Hepatic stellate cell (primary cell): ENCODE measurements at places on chromosomes 12 and 14.

DNA sequence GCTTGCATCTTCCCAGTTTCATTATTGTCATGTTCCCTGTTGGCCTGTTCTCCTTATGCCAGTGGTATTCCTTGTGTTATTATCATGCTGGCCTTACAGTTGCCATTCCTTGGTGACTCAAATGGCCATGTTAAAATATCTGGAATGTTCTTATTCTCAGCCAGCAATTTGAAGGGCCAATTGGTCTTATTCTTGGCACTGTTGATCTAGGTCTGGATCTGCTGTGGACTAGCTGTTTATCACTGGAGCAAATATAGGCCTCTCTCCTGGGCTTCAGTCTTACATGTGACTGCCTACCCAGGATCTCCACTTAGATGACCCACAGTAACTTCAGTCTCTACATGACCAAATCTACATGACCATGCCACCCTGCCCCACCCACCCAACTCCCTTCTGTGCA, 5.4 kb downstream of the CIPC start:
- no peak for DNase-seq

DNA sequence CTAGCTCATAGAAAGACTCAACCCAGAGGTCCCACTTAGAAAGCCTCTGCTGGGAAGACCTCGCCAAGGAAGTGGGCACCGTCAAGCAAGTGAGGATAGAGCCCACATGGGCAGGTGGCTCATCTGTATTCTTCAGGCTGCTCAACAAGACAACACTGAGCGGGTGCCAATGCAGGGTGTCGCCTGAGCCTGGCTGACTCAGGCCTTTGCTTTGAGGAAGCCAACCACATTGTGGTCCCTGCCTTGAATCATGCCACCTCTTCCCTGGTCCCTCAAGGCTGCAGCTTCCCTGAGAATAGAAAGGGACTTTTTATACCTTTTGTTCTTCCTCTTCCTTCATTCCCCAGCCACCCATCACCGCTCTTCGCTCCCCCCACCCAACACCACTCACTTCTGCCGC, 2.1 kb upstream of the RNASE13 start:
- DNase-seq, result no peak

DNA sequence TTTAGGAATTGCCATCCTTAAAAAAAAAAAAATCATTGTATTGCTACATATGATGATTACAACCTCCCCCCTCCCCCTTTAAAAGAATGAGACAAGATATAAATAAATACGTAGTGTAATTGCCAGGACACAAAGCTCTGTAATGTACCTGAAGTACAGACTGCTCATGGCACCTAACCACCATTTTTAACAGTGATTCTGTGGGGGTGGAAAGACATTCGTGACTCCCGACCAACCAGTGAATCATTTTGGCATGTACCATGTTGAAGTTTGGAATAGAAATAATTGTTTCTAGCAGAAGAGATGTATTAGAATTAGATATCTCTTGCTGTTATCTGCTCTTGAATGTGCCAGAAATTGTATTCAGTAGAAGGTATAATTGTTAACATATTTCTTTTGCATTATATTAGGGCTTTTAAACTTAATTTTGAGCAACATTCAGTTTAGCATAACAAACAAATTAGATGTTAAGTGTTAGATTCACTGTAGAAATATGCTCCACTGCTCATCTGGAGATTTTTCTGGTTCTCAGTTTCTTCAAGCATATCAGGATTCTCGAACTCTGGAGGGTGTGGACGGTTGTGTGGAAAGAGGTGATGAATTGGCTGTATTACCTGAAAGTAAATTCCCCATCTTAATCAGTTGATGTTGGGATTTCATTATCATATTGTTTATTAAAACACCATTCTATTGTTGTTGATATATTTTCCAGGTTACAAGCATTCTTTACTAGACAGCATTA, 31.1 kb downstream of the FRS2 start:
- peak; percentile 37 for DNase-seq

DNA sequence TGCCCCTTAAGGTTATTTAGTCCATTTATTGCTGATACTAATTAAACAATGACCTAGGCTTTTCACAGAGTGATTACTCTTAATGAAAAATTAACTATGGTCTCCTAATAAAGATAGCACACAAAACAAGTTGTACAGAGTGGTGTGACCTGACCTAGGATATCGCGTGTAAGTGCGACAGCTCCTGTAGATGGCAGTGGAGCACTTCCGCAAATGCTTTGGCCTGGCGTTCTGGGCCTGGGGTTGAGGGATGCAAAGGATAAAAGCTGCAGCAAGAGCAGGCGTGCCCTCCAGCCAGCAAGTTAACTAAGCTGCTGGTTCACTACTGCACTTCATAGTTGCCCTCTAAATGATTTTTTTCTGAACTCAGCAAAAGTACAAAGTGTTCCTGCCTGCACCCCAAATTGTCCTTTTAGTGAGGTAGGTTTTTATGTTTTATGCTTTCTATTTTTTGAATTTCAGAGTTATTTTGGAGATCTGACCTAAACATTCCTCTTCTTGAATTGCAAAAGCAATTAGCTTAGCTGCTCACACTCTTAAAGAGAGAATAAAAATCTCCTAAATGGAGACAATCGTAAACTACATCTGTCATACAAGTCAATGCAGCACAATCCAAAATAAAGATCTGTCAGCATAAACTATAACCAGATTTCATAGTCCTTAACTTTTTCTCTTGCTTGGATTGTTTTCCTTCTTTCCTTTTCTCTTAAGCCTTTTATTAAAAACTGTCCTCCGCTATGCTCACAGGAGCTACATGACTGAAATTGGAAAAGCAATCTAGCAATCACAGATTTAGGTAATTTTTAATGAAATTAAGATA, 379.6 kb downstream of the LRIG3 start:
- DNase-seq, result peak; percentile 30

- no peak for DNase-seq
These were observed 301.6 kb upstream of the SLC16A7 start for GRCh38 chr12:59294221-59294620.

DNA sequence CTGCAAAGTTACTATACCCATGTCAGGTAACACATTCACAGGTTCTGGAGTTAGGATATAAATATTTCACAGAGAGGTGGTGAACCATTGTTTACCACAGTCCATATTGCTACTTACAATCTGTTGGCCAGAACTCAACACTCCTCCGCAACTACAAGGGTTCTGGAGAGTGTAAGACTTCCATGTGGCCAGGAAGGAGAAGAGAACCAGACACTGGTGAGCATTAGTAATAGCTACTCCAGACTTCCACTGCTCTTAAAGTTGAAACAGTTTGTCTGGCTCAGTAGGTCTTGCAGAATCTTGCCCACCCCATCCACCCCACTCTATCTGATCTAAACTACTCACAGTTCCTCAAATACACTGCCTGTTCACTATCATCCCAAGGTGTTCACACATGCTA, 369.6 kb downstream of the DUSP6 start:
- DNase-seq, result no peak

GRCh38 chr12:38648813-38649212, 256.6 kb downstream of the CPNE8 start:
- DNase-seq, result no peak

- DNase-seq, result no peak
These were observed 205.0 kb upstream of the KRR1 start for GRCh38 chr12:75716291-75717025.

DNA sequence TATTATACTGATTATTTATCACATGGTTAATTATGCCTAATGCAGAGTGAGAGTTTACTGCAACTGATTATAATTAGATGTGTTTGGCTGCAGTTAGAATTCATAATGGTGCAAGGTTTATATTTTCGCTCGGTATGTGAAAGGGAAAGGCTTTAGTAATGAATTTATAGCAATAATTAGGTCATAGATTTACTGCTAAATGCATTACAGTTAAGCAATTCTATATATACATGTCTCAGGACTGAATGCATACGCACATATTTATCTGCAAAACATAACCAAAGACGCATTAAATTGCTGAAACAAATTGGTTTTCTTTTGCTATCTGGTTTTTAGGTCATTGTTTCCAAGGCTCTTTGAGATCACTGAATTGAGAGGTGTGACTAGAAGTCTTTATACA, 428.1 kb upstream of the PDE3A start:
- no peak for DNase-seq

DNA sequence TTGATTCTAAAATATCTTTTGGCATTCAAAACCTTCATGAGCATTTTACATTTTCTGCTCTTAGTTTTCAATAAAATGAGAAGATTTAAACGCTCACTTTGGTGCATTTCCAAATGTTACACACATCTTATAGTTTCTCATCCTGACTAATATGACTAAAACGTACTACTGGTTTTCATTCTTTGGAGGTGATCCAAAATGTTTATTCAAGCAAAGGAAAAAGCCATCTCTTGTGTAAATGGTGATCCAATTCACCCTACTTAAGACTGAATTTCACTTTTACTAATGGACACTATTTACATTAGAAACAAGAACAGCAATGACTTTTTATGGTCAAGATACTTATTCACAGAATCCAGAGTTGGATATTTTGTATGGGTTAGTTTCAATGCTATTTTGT, 86.6 kb downstream of the KITLG start:
- peak; percentile 18 for DNase-seq

DNA sequence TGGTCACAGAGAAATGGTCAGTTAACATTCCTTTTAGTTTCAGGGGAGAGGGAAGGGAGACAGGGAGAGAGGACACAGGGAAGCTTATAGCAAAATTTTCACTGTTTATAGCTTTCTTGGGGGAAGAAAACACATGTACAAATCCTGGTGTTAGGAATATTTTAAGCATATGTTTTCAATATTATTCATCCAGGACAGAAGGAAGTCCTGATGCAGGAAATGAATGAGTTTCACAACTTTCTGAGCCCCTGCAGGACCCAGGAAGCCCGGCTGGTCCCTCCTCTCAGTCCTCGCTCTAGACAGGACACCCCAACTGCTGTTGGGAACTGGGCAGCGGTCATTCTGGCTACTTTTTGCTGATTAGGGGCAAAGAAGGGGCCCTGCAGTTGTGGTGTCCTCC, 71.1 kb upstream of the ZDHHC17 start:
- DNase-seq, result no peak

GRCh38 chr12:2501464-2502191, 293.1 kb upstream of the FKBP4 start:
- peak; percentile 53 for DNase-seq

DNA sequence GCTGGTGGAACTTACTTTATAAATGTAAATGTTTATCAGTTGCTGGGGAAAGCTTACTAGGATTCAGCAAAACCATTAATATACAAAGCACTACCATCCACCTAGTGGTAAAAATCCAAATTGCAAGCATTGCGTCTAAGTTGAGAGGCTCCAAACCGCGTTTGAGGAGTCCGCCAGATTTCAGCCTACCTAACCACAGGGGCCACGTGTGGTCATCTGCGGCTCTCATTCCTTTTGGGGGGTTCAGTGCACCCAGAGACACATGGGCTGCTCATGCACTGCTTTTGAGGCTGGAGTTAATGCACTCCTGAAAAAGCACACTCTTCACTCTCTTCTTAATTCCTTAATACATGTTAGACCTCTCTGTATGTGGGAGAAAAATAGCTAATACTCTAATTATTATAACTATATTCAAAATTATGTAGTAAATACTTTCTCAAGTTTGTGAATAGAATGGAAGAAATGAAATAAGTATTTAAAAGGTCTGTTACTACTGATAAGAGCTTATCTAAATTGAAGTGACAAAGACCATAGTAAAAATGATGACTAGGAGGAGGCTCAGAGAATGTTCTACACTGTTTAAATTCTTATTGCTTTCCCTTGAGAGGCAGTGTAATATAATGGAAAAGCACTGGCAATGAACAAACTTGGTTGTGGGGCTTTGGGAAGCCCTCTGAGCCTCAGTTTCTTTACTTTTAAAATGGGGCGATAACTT, 41.4 kb upstream of the MANSC4 start:
- peak; percentile 53 for DNase-seq

- no peak for DNase-seq
These were observed 623 bp upstream of the TSPAN8 start for GRCh38 chr12:71158361-71158882.

DNA sequence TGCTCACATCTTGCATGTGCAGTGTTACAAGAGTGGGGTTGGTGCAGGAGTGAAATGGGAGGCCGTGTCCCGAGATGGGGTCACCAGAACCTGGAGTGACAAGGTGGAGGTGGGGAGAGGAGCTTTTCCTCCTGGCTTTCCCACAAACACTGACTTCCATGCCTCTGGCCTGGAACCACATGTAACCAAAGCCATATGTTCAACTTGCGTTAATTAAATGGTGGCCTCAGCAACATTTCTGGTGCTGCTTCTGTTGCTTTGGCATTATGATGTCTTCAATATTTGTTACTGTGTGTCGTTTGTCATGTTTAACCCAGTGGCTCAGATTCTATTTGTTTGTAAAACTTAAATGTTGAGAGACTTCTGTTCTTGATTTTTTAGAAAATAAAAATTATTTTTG, 110.2 kb downstream of the VCPKMT start:
- DNase-seq, result no peak

DNA sequence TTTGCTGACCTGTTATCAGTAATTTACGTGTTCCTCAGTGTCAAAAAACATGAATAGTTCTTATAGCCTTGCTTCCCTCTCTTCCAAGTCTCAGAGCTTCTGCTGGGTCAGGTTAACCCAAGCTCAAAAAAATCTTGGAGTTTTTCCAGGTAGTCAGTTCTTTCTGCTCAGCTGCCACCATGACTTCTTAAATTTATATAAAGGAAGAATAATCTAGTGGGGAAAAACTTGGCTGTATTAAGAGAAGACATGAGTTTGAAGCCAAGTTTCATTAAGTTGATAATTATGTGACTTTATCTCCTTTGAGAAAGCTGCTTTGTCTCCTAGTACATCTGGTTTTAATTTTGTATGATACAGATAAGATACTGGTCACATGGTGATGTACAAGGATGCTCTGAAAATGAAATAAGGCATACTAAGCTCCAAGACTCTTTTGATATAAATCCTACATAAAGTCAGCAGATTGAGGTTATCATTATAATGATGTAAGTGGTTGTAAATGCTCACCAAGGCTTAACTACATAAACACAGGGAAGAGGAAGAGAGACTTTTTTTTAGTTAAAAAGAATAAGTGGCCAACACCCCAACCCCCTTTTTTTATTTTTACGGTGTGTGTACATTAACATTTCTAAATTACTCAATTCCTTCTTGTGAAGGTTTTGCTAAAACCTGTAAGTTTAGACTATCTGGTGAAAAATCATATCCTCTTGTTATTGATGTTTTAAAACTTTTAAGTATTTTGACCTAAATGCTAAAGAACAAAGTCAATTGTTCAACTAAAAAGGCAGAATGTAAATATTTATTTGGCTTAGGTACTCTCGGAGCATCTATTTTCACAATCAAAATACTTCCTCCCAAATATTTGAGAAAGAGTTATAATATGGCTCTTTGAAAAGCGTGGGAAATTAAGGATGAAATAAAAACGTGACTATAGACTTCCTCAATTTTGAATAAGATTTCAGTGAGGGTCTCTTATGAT, 84.1 kb upstream of the SLC38A2 start:
- DNase-seq, result no peak
